ENCODE measurements at places on chromosomes 6 and 20.
A peak's percentile ranks its signal among the peaks of the same experiment; 100 is the strongest.

GRCh38 chr6:41713650-41714291, 21.6 kb downstream of the TFEB start:
- no peak for DNase-seq

- no peak for DNase-seq
Observed at GRCh38 chr6:33981421-33981820, 164.5 kb downstream of the GRM4 start.

GRCh38 chr20:699811-700338, 24.3 kb upstream of the SCRT2 start:
- DNase-seq, result no peak

DNA sequence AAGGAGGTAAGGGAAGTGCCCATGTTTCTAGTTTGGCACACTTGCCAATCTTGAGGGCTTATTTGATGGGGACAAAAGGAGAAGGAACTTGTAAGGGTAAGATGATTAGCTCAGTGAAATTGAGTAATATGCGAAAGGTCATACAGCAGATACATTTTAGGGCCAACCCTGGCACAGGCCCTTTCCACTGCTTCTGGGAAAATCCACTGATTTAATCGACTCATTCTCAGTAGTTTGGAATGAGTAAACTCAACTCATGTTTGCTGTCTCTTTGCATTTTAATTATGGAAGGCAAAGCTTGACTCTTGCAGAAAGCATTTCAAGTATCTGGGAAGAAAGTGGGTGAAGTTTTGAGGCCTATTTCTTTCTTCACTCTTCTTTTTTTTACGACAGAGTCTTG, 20.0 kb downstream of the PHF20 start:
- no peak for DNase-seq

- DNase-seq, result no peak
Observed at GRCh38 chr6:148446681-148447080, 104.0 kb downstream of the SASH1 start.

DNA sequence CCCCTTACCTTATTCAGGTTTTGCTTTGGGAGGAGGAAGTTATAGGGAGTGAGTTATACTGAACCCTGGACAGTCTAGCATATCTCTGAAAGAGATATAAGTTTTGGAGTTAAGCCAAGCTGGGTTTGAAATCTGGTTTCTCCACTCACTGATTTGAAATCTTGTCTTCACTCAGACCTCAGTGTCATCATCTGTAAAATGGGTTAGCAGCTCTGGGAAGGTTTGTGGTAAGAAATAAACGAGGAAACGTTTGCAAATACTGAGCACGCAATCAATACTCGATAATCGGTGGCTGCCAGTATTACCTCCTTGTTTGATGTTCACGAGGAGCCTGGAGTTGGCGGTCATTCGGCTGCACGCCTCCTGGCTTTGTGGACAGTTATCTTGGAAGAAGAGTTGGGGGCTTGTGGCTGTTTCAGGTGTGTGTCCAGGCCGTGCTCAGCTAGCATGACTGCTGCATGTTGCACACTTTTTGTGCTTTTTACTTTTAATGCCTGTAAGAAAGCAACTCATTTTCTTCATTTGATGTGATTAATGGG, 61.8 kb downstream of the PAX1 start:
- DNase-seq, result no peak

DNA sequence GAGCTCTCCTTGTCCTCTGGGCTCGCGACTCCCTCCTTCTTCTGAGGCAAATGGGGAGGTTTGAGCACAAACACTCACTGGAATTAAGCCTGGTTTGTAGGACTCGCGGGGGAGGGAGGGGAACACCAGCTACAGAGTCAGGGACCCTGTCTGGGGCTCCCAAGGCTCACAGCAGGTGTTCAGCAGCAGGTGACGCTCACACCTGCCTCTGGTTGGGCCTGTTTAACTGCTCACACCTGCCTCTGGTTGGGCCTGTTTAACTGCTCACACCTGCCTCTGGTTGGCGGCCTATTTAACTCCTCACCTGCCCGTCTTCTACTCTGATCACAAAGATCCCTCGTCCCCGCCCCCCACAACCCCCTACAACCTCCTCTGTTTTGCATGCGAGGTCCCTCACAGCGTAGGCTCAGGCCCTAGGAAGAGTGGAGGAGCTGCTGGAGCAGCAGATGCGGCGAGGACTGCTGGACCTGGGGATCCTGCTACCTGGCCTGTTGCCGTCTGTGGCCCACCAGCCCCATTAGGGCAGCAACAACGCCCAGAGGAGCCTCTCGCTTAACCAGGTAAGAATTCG, 181.9 kb downstream of the ERMARD start:
- peak; percentile 25 for DNase-seq

DNA sequence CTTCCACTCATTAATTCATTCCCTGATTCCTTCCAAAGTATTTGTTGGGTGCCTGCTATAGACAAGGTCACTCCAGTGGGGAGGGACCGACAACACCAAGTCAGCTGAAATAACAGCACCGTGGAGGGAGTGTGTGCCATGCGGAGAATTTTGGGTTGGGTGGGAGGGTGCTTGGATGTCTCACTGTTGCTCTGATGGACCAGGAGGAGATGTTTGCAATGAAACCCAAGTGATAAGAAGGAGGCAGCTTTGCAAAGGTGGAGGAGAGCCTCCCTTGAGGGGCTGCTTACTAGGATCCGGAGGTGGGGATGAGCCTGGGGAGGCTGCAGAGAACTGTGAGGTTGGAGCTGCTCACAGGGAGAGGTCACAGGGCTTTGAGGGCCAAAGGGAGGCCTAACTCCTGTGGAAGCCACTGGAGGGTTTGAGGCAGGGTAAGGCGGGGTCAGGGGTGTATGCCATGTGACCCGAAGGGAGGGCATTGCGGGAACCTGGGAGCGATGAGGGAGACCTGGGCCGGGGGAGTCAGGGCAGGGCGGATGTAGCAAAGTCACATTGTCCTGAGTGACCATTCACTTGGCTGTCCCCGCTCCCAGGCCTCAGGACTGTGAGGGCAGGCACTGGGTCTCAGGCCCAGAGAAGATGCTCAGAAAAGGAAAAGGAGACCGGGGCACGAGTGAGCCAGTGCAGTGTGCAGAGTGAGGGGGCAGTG, 124.5 kb downstream of the PHACTR3 start:
- no peak for DNase-seq

- DNase-seq, result no peak
Observed at GRCh38 chr6:29483735-29484134, 4.0 kb downstream of the MAS1L start.
